RWPE1 (cell line): ENCODE measurements at places on chromosomes 3 and 15.

- DNase-seq, result no peak
These were observed 28.2 kb upstream of the CCDC50 start for GRCh38 chr3:191301017-191301416.

DNA sequence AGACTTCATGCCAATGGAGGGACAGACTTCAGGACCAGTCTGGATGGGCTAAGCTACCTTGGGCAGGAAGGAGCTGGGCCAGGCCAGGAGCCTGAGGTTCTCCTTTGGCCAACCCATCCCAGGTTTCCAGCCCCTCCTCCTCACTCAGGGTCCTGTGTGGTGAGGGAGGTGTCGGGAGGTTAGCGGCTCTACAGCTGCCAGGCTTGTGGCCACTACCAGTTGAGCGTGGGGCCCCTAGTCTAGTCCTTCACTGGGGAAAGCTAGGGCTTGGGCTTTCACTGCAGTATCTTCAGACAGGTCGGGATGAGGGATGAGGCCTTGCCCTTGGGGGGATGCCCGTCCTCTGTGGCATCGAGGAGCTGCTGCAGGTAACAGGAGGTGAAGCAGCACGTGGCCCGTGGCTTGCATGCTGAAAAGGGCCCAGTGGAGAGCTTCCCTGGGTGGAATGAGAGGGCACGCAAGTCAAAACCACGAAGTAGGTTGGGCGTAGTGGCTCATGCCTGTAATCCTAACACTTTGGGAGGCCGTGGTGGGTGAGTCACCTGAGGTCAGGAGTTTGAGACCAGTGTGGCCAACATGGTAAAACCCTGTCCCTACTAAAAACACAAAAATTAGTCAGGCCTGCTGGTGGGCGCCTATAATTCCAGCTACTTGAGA is 8.5 kb upstream of the FANCD2 start:
- DNase-seq, result no peak

DNA sequence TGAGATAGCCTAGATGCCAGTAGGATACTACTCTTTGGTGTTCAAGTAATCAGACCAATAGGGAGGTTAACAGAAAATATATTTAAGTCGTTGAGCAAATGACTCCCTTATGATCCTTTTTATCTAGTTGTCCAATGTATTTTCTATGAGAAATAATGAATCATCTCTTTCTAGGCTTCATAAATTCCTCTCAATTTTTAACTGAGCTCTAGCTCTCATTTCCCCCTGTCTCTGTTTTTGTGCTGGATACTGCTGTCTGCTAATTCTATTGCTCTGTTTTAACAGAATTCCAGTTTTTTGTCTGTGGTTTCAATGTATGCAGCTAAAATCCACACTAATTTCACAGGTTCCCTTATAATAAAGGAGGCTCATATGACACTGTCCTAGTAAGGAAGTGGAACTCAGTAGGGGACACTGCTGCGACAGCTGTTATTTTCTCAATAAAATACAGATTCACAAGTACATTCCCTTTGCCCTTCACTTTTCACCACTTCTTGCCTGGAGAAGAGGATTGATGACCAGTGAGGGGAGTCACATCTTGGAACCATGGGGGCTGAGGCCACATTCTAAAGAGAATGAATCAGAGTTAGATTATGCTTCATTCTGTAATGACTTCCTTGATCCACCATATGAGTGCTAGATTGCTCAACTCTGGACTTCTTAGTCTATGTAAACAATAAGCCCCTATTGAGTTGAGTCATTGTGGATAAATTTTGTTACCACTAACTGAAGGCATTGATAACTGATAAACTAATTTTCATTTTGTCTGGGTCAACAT is 558.7 kb upstream of the KCNMB2 start:
- DNase-seq, result peak; percentile 10

GRCh38 chr15:69798481-69799250 is 299.1 kb downstream of the TLE3 start:
- DNase-seq, result no peak

GRCh38 chr15:50751394-50751793 is 14.1 kb downstream of the SPPL2A start:
- no peak for DNase-seq
